Activated CD4-positive, alpha-beta T cell treated with anti-CD3 and anti-CD28 coated beads, Interleukin-2, amount 10 ng/mL, durations not matched to agents 7 days and 5 days (primary cell): ENCODE measurements at places on chromosomes 13 and 19.

- DNase-seq: no peak
These were observed 4.3 kb downstream of the HNRNPL start for GRCh38 chr19:38845374-38846024.

DNA sequence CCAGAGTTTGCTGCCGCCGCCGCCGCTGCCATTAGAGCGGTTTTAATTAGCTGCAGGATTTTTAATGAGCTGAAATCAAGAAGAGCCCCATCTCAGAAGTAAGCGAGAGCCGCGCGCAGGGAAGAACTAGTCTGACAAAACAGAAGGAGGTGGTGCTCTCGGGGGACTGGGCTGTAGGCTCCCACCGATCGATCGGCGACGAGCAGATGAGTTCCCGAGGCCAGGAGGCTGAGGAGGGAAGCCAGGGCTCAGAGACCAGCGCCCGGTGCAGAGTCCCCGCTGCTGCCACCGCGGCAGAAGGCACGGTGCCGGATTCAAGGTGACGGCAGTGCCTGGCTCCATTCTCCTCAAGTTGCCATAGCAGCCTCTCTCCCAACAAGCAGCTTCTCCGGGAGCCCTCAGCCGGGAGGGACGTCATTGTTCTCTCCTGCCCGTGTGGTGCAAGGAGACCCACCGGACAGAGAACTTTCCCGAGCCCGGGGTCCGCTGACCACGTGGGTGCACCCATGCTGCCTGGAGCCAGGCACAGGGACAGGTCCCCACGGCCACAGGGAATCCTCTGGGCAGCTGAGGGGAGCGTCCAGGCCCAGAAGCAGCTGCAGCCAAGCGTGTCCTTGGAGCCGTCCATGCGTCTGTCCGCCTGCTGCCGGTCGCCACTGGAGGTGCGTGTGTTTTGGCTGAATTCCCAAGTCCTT is 62.9 kb downstream of the CHST8 start:
- no peak for DNase-seq

DNA sequence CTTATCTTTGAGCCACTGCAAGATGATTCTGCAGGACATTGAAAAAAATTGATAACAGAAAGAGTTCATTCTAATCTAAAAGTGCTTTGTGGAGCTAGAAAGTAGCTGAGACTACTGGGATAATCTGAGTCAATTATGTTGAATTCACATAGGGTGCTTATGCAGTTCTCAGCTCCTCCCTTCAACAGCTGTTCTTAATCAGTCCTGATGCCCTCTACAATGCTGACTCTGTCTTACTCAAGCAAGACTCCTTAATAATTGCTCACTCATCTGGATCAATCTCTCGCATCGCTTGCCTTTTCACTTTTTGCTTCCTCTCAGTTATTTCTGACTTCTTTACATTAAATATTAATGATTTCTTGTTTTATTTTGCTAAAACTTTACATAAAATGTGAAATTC is 182.1 kb downstream of the PCDH17 start:
- no peak for DNase-seq

- DNase-seq: peak; percentile 91
These were observed at the start of gene STXBP2 for GRCh38 chr19:7636691-7637373. STXBP2 (plus strand) TSS chr19:7637110; CDS start chr19:7637150, 40 bp downstream.

GRCh38 chr19:16044746-16045145 is 31.5 kb upstream of the TPM4 start:
- DNase-seq: no peak

DNA sequence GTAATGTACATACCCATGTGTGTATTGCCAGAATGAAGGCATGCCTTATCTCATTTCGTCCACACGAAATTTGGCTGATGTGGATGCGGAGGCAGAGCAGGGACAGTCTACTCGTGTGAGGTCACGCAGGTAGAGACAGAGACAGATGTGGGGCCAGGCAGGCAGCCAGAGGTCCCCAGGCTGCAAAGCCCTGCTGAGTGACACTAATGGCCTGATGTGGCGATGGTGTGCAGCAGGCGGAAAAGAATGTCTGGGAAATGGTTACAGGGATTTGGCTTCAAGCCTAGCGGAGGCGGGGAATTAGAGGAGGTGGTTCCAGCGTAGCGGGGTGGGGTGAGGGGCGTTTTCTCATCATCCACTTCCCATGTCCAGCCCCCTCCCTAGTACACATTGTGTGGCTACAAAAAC is 4.2 kb upstream of the IZUMO2 start:
- DNase-seq: no peak

- no peak for DNase-seq
These were observed 113.5 kb downstream of the COL4A1 start for GRCh38 chr13:110193491-110193890.
